ENCODE measurements at places on chromosomes 13 and 19.

DNA sequence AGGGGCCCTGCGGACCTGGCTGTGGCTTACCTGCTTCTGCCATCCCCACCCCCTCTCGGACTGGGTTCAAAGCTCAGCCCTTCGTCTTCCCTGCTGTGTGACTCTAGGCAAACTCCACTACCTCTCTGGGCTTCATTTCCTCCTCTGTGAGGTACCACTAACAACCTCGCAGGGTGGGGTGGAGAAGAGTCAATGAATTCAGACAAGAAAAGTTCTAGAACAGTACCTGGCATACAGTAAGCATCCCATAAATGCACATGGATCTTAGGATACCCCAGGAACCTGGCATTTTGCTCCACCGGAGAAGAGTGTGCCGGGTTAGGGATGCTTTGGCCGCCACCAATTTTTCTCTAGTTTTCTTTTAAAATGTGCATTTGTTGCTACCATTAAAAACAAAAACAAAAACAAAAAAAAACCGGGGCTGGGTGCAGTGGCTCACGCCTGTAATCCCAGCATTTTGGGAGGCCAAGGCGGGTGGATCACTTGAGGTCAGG is 3.4 kb downstream of the TLE5 start:
- DNase-seq, result no peak

DNA sequence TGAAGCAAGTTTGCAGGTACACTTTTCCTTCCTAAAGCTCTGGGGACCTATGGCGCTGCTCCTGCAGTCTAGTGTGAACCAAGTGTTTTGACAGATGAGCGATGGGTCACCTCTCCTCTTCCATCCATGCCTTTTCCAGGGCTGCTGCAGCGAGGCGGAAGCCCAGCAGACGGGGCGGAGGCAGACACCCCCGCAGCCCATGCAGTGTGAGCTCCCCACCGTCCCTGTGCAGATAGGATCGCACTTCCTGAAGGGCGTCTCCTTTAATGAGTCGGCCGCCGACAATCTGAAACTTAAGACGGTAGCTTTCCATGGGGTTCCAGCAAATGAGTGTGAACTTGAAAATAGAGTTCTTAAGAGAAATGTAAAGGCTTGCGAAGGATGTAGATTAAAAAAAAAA is 37.1 kb upstream of the GPI start:
- DNase-seq, result no peak

GRCh38 chr19:35555301-35556005 is 8.0 kb downstream of the ATP4A start:
- no peak for DNase-seq

GRCh38 chr19:8449830-8450229 is 5.1 kb downstream of the HNRNPM start:
- DNase-seq, result no peak

DNA sequence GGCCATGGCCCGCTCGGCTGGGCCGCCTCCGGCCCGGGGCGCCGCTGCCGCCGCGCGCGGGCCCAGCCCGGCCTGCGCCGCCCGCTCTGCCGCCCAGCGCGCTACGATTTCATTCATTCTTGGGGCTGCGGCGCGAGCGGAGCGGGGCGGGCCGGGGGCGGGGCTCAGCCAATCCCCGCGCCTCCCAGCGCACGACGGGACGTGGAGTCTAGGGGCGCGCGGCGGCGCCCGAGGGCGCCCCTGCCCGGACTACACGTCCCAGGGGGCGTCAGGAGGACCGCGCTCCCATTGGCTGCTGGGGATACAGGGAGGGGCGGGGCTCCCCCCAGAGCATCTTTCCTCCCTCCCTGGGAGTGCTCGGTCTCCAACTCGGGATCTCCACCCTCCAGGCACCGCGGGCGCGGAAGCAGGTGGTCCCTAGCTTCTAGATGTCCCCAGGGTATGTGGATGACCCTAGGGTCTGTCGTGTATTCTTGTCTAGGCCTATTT is 5.6 kb upstream of the DPF1 start:
- peak; percentile 73 for DNase-seq

- DNase-seq, result peak; percentile 57
These were observed 89.2 kb downstream of the RGCC start for GRCh38 chr13:41546372-41547190.

DNA sequence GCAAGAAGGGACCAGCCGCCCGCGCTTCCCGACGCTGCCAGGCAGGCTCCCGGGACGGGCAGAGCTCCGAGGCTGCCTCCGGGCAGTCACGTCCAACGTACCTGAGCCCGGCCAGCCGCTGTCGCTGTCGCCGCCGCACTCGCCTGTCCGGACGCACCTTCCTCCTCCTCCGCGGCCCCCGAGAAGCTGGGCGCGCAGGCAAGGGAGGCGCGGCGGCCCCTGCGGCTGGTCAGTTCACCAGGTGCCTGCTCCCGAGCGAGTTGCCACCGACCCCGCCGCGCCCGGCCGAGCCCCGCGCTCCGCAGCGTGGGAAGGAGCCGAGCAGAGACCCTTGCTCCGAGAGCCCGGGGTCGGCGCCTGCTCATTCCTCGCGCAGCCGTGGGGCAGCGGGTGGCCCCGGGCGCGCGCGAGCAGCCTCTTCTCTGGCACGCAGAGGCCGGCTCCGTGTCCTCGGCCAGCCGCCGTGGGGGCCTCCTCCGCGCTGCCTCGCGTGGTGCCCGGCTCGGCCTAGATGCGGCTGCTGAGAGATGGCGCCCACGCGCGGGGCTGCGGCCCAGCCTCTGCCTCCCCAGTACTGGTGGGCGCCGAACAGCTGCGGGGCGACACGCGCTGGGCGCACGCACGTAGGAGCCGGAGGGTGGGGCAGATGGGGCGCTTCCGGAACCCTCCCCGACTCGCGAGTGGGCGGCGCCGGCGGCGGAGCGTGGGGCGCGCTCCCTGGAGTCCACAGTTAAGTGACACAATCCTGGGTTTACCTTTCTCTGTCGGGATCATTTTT is 419.4 kb downstream of the UQCRFS1 start:
- DNase-seq, result peak; percentile 2

All from stimulated activated naive CD8-positive, alpha-beta T cell treated with anti-CD3 and anti-CD28 coated beads, Interleukin-15, Interleukin-2, amounts not matched to agents 100 U/mL and 50 U/mL, for 24 hours (primary cell).